ENCODE measurements at places on chromosomes 4 and X. TPM values are rescaled to one million over a fixed set of nuclear protein-coding genes. Genes with fewer than 3 reads are reported as not detected.

Gene ART3
- total RNA-seq = not detected

Gene TTC29
- total RNA-seq = 0.12 TPM

Gene EGFL6
- total RNA-seq = 0.24 TPM

Gene DUSP21
- not detected for total RNA-seq

Gene FAM184B
- under 0.01 TPM for total RNA-seq

Gene MTNR1A
- 0.32 TPM for total RNA-seq

Gene TEX13C
- total RNA-seq = not detected

Gene EPHA5
- 3.7 TPM for total RNA-seq

All from hair follicle dermal papilla cell (primary cell).